ENCODE measurements at places on chromosomes 16 and 17.

GRCh38 chr16:85227084-85227945, 115.0 kb upstream of the CIBAR2 start:
- DNase-seq: no peak

GRCh38 chr16:46629331-46630219, 8.4 kb upstream of the SHCBP1 start:
- no peak for DNase-seq

DNA sequence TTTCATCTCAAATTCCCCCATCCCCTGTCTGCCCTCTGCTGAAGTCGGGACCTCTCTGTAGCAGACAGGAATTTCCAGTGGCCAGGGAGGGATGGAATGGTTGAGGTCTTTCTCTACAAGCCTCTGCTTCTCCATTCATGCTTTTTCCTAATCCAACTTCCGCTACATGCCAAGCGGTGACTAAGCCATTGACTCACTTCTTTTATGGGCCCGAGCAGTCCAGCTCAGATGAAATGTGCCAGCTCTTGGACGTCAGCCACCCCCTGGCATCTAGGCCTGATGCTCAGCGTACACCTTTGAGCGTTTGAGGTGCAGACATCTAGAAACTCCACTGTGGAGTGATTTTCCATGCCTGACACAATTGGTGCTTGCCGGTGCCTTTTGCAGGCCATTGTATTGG, 40.7 kb upstream of the GPR139 start:
- no peak for DNase-seq

DNA sequence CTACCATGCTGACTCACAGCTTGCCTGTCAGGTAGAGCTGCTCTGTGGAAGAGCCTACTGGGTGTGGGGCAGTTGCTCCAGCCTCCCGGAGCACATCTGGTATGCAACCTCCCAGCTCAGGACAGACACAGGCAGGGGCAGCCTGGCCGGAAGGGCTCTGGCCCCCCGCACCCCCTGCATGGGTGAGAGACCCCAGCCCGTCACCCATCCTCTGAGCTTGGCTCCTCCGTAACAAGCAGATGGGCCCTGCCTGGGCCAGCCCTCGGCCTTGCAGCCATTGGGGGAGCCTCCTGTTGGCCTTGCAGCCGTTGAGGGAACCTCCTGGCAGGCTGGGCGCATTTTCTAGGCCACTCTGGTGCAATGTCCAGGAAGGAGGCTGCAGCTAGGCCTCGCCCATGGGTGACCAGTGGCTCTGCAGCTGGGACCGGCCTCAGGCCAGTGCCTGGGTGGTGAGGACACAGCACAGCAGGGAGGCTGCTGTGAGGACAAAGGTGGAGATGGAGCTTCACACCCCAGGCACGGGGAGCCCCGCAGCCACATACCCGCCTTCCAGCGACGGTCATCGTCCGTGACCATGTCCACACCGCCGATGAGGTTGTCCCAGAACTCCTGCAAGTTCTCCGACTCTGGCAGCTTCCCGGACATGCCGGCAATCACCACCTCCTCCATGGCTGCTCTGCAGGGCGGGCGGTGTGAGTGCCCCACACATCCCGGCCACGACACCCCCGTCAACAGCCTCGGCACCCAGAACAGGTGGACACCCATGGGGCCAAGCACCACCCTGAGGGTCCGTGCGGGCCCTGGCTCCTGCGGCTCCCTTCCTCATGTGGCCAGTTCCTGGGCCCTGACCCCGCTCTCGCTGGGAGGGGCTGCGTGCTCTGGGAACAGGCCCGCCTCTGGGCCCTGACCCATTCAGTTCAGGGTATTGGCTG, 2.0 kb downstream of the FASN start:
- no peak for DNase-seq

DNA sequence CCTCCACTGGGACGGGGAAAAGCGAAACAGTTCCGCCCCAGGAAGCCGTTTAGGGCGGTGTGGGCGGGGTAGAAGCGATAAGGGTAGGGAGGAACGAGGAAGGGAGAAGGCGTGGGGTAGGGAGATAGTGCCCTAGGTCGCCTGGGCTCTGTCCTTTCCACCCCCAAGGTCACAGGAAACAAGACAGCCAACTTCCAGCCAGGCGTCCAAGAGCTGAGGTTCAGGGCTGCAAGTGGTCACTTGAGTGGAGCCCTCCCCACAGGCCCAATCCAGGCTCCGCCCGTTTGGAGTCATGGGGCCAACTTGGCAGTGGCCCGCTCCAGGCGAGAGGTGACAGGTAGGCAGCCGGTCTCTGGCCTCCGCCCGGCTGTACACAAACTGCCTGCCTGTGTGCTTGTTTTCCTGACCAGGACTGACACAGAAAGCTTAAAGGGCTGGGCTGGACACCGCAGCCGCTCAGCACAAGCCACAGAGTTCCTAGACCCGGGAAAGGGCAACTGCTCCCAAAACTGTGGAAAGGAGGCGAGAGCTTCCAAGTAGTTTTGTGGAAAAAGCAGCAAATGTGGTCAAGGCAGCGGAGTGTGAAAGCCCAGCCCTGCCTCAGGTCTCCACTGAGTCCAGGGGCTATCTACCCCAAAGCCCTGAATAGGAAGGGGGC, at the start of gene RILP:
TSS of gene RILP (minus strand) at position 23 of the 658 bp plus-strand sequence. CDS start 62 bp downstream, outside the sequence.
- no peak for DNase-seq

DNA sequence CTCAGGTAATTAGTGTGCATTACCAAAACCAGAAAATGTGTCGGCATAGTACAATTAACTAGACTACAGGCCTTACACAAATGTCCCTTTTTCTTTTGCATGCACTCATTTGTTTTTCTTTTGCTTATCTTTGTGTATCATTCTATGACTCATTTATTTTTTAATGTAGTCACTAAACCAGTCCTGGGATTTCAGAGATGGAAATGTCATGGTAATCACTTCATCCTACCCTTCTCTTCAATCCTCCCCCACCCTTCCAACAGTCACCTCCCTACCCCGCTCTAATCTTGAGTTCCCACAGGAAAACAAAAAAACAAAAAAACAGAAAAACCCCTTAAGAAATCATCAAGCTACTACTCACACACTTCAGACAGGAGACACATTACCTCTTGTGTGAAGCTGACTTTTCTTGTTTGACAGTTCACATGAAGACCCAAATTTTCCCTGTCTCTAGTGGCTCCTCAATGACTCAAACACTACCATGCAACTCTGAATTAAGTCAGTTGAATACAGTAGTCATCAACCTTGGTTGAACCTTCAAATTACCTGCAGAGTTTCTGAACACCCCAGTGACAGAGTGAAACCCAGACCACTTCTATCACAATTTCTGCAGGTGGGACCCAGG, 242.4 kb upstream of the SALL1 start:
- DNase-seq: no peak

GRCh38 chr17:68343976-68344375, 52.7 kb downstream of the ARSG start:
- no peak for DNase-seq

Measured in memory B cell (primary cell).